LoVo (cell line): ENCODE measurements at places on chromosomes 4 and X.
A peak's percentile ranks its signal among the peaks of the same experiment; 100 is the strongest.

- DNase-seq = no peak
These were observed 36.1 kb downstream of the ZBTB49 start for GRCh38 chr4:4326166-4326565.

DNA sequence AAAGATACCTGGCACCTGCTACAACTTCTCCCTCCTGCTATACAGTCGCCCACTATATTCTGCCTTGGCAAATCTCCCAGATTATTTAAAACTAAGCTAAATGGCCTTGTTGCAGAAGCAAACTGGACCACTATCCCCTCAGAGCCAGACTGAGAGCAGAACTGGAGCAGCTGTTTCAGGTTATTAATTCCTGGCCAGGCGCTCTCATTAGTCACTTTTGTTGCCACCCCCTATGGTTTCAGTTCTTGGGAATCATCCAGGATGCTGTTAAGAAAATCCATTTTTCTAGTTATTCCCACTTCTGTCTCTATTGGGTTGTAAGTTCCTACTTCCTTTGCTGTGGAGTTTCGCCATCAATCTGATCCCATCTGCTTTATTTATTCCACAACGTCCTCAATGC lies 30.1 kb downstream of the ADGRA3 start:
- DNase-seq = no peak

- DNase-seq = no peak
These were observed 121.3 kb downstream of the GPR143 start for GRCh38 chrX:9644335-9644734.

DNA sequence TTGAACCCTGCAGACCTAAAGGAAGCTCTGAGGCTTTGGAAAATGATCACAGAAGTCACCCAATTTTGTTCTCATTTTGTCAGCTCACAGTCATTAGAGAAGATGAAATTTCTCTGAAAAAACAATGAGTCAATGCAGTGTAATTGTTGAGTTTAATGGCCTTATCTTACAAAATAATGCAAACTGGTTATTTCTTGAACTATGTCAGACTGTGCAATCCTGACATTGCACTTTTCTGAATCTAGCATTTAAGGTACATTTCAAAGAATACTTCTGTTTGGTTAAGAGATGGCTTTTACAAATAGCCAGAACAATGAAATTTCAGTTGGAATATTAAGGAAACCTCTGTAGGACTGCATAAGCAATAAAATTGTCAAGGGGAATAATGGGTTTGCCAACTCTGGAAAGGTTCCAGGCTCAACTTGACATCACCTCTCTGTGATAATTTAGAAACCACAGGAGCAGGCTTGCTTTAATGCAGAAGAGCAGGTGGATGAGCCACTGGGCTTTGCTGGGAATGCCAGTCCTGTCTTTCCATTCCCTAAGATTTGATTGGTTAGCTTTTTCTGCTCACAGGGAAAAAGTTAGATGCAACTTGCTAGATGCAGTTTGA lies 222.8 kb downstream of the FRMPD4 start:
- no peak for DNase-seq

GRCh38 chrX:41152221-41152620 lies 67.0 kb downstream of the USP9X start:
- no peak for DNase-seq

- no peak for DNase-seq
These were observed 346.2 kb downstream of the MAPK10 start for GRCh38 chr4:86013621-86014020.

GRCh38 chr4:143360838-143361625 lies 24.4 kb downstream of the GAB1 start:
- DNase-seq = no peak

DNA sequence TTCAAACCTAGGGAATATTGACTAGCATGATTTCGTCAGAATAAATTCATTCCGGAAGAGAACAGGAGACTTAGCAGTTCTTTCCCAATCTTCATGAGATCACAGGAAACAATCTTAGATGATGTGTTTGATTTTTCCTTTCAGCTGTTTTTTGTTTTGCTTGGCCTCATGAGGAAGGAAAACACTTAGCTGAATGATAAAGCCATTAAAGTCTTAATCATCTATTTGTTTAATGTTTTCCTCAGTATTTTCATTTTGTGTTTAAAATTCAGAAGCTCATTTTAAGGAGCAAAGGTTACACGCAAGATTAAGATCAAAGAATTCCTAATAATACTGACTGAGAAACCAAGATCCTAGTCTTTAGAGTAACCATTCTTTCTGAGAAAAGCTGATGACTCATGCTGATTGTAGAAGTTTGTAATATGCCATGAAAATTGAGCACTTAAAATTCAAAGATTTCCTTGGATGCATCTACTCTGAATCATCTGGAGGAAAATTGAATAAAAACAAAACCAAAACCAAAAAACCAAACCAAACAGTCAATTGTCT lies 15.4 kb upstream of the TBC1D19 start:
- peak; percentile 81 for DNase-seq

DNA sequence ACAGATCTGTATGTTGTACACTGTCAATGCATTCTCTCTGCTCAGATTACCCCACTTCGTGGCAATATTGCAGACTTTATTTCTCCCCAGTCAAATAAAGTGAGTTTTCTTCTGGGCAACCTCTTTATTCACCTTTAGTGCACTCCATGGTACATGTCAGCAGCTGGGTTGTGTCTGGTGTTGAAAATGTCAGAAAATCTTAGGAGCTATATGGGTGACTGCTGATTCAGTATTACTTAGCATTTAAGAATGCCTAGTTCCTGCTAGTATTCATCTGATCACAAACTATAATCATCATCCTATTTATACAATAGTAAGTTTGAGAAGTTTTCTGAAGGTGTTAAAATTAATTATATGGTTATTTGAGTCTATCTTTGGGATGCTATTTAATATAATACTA lies 112.5 kb downstream of the CFAP299 start:
- DNase-seq = no peak

- no peak for DNase-seq
These were observed 13.0 kb downstream of the CORIN start for GRCh38 chr4:47824840-47825239.

- DNase-seq = no peak
These were observed 181.4 kb upstream of the HCCS start for GRCh38 chrX:10929747-10930146.

GRCh38 chr4:147741190-147741788 lies 9.4 kb downstream of the ARHGAP10 start:
- DNase-seq = no peak

GRCh38 chr4:7595934-7596461 lies 161.3 kb upstream of the PSAPL1 start:
- no peak for DNase-seq

DNA sequence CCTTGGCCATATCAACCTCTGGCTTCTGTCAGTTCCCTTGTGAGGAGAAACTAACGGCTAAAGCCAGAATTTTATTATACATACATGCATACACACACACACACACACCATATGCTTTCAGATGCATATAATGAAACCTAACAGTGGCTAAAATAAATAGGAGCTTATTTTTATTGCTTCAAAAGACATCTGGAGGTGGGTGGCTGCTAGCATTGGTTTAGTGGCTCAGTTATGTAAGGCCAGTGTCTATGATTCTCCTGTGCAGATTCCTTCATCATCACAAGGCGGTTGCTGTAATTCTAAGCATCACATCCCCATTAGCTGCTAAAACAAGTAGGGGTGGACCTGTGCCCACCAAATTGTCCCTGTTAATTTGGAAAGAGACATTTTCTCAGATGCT lies 110.8 kb downstream of the MAPK10 start:
- DNase-seq = no peak

DNA sequence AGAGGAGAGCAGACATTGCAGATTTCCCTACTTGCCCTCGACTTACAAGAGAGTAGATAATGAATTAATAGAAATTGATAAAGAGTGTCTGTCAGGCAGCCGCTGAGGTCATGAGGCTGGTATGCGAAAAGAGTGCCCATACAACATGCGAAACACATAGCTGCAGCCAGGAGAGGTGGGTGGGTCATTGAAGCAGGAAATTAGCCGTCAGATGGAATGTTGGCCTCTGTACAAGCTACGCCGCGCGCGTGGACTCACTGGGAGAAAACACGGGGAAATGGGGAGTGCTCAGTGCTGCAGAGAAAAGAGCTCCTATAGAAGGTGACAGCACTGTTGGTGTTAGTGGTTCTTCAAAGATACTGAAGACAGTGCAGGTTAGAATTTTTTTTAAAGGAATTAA lies 125.1 kb downstream of the RAPGEF2 start:
- DNase-seq = peak; percentile 75
